Stimulated activated CD4-positive, alpha-beta T cell treated with anti-CD3 and anti-CD28 coated beads, Interleukin-15, amount 100 ng/mL, for 1 hour (primary cell): ENCODE measurements at places on chromosomes 12 and 14.
A peak's percentile ranks its signal among the peaks of the same experiment; 100 is the strongest.

- no peak for DNase-seq
Measured at GRCh38 chr12:65568517-65568916, 255.8 kb upstream of the HMGA2 start.

GRCh38 chr14:103521438-103521950, 1.1 kb downstream of the CKB start:
- DNase-seq: no peak

DNA sequence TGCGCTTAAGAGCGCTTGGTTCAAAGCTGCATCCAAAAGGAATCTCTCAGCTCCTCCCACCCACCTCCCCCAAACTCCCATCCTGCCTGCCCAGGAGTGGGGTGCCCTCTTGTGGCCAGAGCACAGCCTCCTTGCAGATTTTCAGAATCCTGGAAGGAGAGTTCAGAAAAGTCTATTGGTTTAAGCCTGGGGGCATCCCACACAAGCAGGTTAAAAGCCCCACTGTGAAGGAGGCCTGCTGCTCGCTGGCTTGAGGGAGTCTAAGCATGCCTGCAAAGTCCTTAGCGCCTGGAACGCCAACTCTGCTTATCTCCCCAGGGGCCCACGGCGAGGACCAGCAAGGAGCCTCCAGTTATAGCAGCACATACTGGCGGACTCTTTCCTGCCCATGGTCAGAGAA, 297.1 kb downstream of the KSR2 start:
- no peak for DNase-seq

GRCh38 chr12:57095440-57095839, 6.5 kb downstream of the NAB2 start:
- no peak for DNase-seq

- DNase-seq: peak; percentile 82
Measured at GRCh38 chr14:106417224-106418049, 891.1 kb downstream of the TMEM121 start.

DNA sequence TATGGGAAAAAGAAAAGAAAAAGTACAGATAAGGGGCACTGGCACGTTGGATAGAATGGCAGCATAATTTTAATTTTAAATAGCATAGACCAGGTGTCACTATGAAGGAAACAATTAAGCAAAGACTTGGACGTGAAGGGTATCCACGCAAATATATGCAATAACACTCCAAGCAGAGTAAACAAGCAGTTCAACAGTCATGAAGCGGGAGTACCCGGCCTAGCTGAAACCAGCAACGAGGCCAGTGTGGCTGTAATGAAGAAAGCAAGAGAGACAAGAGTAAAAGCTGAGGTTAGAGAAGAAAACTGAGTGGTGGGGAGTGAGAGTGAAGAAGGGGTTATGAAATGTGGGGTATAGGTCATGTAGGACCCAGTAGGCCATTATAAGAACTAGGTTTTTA, 85.4 kb downstream of the BCL2L14 start:
- DNase-seq: no peak

- DNase-seq: no peak
Measured at GRCh38 chr14:67892466-67893100, 73.0 kb downstream of the RAD51B start.

- no peak for DNase-seq
Measured at GRCh38 chr14:32576977-32577376, 247.9 kb downstream of the AKAP6 start.

DNA sequence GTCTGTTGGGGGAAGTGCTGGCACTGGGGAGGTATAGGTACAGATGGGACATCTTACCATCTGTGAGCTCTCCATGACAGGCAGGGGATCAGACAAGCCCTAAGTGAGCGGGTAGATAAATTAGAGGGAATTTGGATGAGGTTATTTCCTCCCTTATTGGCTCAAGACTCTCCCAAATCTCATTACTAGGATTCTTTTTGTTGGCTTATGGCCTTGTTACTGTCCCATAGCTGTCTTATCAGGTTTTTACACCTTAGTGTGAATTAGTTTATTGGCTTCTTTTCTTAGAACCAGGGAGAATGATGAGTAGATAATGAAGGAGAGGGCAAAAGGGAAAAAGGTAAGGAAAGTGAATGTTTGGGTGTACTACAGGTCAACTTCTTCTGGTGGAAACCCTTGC, 191.1 kb upstream of the PRICKLE1 start:
- no peak for DNase-seq

GRCh38 chr12:26823390-26823789, 9.6 kb downstream of the ITPR2 start:
- no peak for DNase-seq

- no peak for DNase-seq
Measured at GRCh38 chr14:74945261-74945851, 10.0 kb downstream of the PGF start.

GRCh38 chr14:101965770-101966722, 1.7 kb downstream of the DYNC1H1 start:
- DNase-seq: no peak

DNA sequence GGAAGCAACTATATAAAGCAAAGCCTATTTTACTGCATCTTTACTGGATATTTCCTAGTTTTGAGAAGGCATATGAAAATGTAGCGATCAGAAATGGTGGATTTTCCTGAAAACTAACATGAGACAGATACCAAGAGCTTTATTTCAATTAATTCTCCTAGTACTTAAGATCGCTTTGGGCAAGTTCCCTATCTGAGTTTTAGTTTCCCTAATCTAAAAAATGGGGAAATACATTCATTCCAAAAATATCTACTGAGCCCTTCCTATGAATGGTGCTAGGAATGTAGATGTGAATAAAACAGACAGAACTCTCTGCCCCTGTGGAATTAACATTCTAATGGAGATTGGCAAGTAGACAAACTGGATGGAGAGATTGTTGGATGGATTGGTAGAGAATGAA, 8.4 kb downstream of the CATSPERB start:
- DNase-seq: no peak
